Activated naive CD8-positive, alpha-beta T cell treated with anti-CD3 and anti-CD28 coated beads, Interleukin-2, amount 50 U/mL, for 16 hours (primary cell): ENCODE measurements at places on chromosomes 13 and 19.

DNA sequence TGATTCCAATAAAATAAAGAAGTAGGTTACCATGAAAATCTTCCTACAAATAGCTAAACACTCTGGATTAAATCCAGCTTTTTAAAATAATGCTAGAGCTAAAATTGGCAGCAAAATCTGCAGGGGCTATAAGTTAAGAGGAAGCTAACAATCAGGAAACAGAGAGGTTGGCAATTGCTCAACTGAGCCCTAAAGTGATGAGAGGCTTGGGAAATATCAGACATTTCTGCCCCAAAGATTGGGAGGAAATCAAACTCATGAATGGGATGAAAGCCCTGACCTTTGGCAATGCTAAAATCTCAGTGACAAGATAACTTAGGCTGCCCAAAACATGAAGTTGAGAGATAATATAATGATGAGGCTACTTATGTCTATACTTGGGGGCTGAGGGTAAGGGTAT, 1437.9 kb downstream of the EFNB2 start:
- DNase-seq: no peak

DNA sequence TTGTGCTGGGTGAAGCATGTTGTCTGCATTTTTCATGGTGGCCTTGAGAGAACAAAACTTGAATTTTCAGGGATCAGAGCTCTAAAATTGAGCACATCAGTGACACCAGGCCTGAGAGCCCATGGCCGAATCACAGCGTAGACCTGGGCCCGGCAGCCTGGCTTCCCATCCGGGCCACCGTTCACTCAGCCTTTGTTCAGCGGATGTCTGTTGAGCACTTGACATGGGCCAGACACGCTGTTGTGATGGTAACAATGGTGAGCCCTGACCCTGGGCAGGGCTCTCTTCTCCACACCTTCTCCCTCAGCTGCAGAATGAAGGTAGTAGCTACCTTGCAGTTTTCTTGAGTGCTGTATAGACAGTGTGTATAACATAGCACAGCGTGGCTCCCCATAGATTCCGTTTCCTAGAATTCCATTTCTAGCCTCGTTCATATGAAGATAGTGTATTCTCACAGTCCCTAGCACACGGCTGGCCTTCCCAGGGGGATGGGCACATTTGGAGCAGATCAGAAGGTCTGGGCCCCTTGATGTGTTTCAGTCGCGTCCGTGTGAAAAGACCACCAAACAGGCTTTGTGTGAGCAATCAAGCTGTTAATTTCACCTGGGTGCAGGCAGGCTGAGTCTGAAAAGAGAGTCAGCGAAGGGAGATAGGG, 75.3 kb downstream of the RAB20 start:
- no peak for DNase-seq

DNA sequence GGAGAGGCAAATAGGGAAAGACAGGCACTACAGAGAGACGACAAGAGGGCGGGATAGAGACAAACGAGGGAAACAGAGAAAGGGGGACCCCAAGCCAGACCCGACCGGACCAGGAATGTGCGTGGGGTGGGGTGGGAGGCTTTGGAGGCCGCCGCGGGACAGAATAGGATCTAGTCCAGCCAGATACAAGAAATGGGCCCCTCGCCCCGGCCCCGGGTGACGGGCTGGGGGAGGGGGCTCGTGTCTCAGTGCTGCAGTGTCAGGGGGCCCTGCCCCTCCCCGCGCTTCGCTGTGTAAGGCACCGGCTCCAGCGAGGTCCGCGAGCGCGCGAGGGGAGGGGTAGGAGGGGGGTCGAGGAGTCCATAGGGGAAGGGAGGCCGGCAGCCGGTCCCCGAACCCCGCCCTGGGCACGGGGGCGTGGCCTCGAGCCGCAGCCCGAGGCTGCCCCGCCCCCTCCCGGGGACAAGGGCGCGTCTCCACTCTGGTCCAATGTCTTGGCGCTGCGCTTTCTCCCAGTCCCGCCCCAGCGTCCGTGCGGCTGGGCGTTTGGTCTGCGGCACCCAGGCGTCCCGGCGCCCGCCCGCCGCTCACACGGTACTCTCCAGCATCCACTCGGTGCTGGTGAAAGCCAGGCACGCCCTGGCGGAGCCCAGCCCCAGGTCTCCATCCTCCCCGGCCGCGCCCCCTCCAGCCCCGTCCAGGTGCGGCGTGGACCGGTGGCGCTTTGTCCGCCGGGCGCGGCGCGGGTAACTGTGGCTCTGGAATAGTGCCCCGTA, 11.0 kb downstream of the IFNL1 start:
- no peak for DNase-seq

DNA sequence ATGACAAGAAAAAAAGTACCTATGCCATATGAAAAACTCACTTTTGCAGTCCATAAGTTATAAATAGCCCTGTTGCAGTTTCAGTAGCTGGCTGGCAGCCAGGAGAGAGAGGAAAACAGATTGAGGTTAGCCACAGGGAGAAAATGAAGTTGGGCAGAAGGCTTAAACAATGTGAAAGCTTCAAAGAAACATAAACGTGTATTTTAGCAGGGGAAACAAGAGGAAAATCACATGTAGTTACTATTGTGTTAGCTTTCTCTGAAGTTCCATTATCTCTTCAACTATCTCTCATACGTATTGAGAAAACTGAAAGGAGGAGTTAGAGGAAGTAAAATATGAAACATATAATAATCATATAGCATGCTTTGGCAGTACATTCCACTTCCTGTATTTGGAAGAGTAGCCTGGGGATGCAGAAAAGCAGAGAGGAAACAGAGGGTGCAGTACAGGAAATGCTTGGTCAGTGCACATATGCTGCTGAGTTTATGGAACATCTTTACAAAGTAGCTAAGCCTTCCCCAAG, 1551.1 kb downstream of the EFNB2 start:
- peak; percentile 11 for DNase-seq

DNA sequence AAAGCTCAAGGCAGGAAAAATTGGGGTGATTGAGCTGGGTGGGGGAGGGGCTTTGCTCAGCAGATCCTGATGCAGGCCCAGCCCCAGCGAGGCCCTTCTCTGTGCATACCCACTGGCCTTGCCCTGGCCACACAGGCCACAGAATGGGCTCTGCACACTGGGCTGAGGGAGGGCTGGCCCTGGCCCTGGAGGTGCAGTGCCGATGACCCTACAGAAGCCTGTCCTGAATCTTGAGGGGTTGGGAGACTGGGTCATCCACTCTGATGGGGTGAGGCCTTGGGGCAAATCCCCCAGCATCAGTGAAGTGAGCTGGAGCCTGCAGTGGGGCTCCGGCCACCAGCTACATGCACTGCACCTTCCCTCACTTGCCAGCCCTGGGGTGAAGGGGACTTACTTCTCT, 153.1 kb downstream of the URI1 start:
- no peak for DNase-seq

GRCh38 chr19:33161201-33161600, 29.3 kb downstream of the WDR88 start:
- no peak for DNase-seq

DNA sequence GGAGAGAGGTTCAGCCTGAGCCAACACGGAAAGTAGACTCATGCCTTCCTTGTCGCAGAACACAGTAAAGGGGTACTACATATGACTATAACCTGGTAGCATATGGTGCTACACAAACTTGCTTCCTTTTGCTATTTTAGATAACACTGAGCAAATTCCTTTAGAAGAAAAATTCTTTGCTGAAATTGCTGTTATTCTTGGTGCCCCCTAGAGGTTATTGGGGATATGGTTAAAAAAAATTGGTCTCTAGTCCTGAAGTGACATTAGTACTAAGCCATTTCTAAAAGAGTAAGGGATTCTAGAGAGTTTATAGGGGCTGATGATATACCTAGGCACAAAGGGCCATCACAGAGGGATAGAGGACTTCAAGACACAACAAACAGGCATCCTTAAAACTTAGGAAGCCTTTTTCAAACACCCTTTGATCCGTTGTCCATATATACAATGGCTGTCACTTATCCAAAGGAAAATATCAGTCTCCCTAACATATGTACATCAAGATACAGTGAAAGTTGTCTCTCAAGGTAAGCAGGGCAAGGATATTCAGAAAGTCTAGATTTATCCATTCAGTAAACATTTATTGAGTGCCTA, 13.9 kb upstream of the HS6ST3 start:
- no peak for DNase-seq

GRCh38 chr13:51674276-51674675, 90.0 kb downstream of the WDFY2 start:
- DNase-seq: no peak

DNA sequence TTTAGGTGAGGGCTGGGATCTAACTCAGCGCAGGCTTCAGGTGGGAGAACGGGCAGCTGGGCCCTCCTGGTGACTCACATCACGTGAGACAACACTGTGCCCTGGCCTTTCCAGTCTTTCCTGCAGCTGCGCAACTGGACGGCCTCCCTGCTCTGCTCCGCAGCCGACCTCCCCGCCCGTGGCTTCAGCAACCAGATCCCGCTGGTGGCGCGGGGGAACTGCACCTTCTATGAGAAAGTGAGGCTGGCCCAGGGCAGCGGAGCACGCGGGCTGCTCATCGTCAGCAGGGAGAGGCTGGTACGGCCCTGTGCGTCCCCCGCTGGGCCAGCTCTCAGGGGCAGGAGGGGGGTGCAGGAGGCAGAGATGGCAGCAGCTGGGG, 8.8 kb downstream of the SPPL2B start:
- DNase-seq: no peak

GRCh38 chr13:71681901-71682613, 184.9 kb downstream of the DACH1 start:
- no peak for DNase-seq

GRCh38 chr13:57624565-57625435, 6.7 kb upstream of the PCDH17 start:
- DNase-seq: no peak

GRCh38 chr13:47126432-47126831, 229.6 kb upstream of the HTR2A start:
- DNase-seq: no peak
